ENCODE measurements at places on chromosomes 3 and 15.

- no peak for DNase-seq
These were observed 41.2 kb downstream of the KLF13 start for GRCh38 chr15:31367730-31368344.

- DNase-seq, result no peak
These were observed 49.0 kb downstream of the MEF2A start for GRCh38 chr15:99614749-99615288.

DNA sequence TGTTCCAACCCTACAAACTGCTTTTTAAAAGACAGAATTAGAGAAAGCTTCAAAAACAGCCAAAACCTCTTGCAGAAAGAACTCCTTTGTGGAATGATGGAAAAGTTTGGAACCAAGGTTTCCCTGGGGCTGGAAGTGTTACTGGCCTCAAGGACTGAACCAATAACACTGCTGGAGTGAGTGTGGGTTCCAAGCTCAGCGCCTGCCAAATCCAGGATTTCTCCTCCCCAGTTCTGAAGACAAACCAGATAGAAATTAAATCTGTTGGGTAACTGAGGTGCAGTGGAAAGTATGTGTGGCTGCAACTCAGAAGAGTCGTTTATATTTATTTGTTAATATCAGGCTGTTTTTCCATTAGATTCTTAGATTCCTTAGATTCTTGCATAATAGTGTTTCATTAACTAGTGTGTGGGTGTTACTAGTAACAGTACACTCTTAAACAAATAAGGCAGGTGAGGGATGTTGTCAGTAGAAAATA is 66.5 kb upstream of the FNDC3B start:
- DNase-seq, result no peak

GRCh38 chr3:37147666-37148065 is 26.7 kb downstream of the LRRFIP2 start:
- no peak for DNase-seq

GRCh38 chr15:68285259-68285980 is 7.9 kb downstream of the FEM1B start:
- DNase-seq, result no peak

GRCh38 chr15:58427987-58428386 is 3.8 kb upstream of the LIPC start:
- DNase-seq, result no peak

DNA sequence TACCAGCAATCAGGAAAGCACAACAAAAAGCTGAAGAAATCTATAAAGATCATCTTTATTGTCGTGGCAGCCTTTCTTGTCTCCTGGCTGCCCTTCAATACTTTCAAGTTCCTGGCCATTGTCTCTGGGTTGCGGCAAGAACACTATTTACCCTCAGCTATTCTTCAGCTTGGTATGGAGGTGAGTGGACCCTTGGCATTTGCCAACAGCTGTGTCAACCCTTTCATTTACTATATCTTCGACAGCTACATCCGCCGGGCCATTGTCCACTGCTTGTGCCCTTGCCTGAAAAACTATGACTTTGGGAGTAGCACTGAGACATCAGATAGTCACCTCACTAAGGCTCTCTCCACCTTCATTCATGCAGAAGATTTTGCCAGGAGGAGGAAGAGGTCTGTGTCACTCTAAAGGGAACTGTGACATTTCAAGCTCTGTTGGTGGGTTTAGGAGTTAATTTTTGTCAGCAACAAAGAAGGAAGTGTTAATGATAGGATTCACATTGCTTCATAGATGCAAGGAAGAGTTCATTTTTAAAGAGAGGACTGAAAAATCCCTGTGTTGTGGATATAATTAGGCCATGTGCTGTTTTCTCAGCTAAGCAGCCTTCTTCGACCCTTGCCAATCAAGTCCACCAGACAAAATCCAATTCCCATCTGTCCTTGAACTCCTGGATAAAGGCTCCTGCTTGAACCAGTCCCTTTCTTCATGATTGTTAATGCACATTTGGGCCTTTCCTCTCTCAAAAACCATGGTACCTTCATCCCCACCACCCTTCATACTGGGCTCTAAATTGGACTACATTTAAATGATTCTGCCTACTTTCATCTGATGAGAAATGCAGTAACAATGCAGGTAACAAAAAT is 1.2 kb downstream of the GPR15 start:
- no peak for DNase-seq

DNA sequence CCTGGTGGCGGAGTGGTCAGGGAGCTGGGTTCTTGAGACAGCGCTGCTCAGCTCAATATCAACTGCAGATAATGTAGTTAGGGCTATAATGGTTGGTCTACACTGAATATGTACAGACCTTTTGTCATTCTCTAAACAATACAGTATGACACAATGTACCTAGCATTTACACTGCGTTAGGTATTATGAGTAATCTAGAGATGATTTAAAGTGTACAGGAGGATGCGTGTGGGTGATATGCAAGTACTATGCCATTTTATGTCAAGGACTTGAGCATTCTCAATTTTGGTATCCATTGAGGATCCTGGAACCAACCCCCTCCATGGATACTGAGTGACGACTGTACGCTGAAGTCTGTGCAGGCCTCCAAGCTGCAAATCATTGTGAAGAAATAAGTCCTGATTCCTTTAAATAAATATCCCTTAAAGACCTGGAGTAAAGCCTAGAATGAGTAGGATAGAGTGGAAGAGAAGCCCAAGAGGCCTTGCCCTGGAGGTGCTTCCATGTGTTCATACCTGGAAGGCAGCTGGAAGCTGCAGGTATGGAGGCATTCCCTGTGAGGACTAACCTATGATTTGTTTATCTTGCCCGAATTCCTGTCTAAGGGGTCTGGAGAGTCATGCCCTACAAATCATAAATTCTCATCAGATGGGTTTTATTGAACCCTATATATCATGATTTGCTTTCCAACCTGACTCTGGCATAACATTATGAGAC is 15.7 kb upstream of the RTP1 start:
- no peak for DNase-seq

- DNase-seq, result peak; percentile 9
These were observed 86.5 kb upstream of the PRR20G start for GRCh38 chr3:127374086-127375010.

- DNase-seq, result no peak
These were observed 8.6 kb upstream of the EEFSEC start for GRCh38 chr3:128144512-128145187.

DNA sequence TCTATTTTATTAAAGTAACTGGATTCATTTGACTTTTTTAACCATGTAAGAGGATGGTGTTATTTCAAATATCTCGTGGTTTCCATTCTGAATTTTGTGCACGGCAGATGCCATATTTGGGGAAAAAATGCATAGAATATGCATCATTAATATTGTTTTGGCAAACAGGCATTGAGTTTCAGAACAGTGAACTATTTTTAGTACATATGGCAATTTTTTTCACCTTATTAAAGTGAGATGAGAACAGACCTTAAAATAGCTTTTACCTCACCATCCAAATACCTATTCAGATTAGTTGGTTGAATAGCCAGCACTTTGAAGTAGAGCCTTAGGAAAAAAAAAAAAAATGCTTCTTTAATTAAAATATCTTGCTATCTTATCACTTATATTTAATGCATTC is 117.3 kb upstream of the FLNB start:
- no peak for DNase-seq

DNA sequence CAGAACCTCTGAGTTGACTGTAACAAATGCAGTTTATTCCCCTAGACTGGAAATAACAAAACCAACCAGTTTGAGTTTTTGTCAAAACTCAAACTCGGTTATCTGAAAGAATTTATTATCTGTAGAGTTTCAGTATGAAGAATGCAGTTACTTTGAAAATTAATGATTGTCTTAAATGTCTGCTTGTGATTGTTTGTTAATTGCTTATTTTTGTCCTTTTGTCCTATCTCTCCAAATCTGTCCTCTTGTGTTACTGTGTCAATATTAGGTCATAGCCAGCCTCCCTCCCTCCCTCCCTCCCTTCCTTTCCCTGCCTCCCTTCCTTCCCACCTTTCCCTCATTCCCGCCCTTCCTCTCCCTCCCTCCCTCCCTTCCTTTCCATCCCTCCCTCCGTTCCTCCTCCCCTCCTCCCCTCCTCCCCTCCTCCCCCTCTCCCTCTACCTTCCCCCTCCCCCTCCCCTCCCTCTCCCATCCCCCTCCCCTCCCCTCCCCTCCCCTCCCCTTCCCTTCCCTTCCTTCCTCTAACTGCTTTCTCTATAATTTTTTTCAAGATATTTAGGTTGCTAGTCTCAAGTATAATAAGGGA is 153.5 kb downstream of the FNDC3B start:
- no peak for DNase-seq

DNA sequence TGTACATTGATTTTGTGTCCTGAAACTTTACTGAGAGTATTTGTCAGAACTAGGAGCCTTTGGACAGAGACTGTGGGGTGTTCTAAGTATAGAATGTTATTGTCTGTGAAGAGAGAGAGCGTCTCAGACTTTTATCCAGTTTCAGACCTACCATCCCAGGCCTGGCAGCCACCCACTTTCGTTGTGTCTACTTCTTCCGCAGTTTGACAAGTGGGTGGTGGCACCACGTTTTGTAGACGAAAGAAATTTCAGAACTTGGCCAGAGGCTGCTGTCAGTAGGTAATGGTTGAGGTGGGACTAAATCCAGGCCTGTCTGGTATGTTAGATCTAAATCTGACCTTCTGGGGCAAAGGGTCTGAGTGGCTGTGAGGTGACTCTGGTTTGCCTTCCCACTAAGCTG is 13.4 kb upstream of the TRAK1 start:
- DNase-seq, result no peak

GRCh38 chr3:112777811-112778210 is 68.9 kb downstream of the CD200R1L start:
- DNase-seq, result no peak

GRCh38 chr3:72448375-72448823 is 399.8 kb downstream of the SHQ1 start:
- no peak for DNase-seq

DNA sequence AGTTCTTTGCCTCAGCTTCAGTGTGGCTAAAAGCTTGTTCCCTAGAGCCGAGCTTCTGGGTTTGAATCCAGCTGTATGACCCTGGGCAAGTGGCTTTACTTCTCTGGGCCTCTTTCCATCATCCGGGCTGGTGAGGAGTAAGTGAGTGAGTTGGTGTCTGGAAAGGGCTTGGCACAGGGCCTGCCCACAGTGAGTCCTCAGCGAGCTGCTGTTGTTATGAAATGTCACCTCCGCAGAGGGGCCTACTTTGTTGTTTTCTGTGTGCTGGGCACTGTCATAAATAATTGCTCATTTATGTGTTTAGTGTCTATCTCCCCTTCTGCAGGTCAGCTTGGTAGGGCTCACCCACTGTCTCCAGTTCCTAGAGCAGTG is 31.7 kb downstream of the SLC6A6 start:
- DNase-seq, result no peak

- no peak for DNase-seq
These were observed 32.5 kb downstream of the NPTN start for GRCh38 chr15:73600413-73601335.

DNA sequence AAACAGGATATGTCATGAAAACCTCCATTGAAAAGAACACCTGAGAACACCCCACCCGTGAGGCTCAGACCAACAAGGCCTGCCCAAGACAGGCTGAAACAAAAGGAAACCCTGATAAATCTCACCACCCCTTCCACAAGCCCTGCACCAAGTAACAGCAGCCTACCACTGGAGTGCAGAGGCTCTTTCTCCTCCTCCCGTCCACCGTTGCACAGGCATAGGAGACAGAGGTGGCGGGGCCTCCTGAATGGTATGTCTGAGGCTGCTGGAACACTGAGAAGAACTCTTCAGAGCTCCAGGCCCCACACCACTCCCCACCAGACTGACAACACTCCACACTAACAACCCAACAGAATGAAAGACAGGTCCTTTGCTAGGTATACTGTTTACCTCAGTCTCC is 21.4 kb downstream of the CHDH start:
- DNase-seq, result no peak

DNA sequence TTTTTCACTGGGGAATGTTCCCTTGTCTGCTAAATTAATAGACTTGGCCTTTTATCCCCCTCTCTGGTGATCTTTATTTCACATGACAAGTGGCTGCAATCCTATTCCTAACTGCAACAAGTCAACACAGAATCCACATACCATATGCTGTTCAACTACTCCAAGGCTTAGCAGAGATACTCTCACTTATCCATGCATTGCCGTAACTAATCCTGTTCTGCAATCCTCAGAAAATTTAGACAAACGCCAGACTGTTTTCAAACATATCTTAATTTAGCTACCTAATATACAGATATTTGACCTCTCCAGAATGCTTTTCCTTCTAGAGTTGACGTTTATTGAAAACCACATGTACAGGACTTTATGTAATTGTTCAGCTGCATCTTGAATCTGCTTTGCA is 37.9 kb downstream of the EID1 start:
- DNase-seq, result no peak

DNA sequence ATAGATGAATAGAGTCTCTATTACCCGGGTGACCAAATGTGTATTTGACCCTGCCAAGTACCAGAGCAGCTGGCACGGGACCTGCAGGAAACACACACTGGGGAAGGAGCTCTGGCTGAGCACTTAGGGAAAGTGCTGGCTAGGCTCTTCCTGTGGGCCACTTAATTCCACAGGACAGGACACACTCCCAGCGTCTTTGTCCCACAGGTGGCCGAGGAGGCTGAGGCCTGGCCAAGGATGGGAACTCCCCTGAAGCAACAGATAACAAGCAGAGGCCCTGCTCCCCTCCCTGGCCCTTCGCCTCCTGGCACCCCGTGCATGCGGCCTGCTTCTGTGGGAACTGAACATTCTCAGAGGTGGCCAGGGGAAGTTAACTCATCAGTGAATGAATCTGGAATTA is 180.8 kb downstream of the ATP10A start:
- no peak for DNase-seq

DNA sequence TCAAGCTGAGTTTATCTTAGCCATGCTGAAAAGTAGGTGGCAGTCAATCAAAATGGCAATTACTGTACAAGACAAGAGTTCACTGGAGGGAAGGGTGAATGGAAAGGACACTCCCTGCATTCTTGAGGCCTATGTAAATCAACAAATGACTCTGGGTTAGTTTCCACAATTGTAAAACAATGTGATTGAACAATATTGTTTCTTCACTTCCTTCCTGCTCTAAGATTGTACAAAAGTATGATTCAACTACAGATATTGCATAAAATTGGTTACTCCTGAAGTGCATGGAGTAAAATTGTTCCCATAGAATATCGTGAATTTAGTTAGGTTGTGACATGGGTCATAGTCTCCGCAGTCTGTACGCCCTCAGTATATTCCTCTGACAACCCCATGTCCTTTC is 277.6 kb downstream of the LPP start:
- DNase-seq, result no peak

All from NCI-H1436 (cell line).